ENCODE measurements at places on chromosomes 5 and 9.

DNA sequence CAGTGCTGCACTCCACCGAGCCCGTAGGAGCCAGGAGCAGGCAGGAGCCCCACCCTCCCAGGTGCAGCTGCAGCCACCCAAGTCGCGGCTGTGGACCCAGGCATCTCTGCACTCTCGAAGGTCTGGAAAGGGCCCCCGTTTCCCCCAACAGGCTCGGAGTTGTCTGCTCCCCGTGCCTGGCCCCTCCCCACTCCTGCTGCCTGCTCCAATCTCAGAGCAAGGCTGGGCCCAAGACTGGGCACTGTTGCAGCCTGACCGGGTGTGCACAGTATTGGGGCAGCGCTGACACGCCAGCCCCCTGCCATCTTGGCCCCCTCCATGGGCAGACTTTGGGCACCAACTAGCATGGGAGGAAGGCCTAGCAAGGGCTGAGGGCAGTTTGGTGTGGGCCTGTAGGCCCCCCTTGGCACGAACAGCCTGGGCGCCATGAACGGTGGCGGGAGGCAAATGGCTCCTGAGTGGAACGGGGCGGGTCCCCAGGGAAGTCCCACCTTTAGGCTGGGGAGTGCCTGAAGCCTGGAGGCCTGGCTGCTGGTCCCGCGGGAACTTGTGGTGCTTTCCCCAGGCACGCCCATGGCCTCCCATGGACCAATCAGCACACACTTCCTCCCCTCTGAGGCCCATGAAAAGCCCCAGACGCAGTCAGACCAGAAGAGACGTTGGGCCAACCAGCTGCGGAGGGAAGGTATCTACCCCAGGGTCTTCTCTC is 60.4 kb downstream of the PSAT1 start:
- no peak for DNase-seq

DNA sequence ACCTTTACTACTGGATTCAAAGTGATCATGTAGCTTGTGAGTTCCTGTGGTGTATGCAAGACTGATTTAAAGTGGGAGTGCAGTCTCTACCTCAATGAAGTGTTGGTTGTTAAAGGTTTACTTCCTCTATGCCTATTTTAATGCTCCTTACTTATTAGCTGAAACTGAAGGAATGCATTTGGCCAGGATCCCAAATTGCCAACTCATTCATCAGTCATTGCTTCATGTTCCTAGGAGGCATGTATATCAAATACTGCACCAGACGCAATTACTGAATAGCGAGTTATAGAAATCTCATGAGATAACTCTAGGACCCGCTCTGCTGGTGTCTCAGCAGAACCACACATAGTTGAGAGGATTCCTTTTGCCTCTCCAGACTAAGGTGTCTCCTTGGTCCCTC is 143.0 kb upstream of the RPS23 start:
- no peak for DNase-seq

GRCh38 chr9:7226007-7226640 is 468.4 kb downstream of the KDM4C start:
- no peak for DNase-seq

- no peak for DNase-seq
These were observed at the start of gene FOXD1 for GRCh38 chr5:73448463-73449136. Gene FOXD1, minus strand, starts transcription at chr5:73448777. Its CDS starts 415 bp downstream, at chr5:73448362.

- no peak for DNase-seq
These were observed 597 bp upstream of the CENPH start for GRCh38 chr5:69188811-69189161.
